Cortex of kidney (tissue), 1 donor: ENCODE measurements at places on chromosomes 7 and 10.

DNA sequence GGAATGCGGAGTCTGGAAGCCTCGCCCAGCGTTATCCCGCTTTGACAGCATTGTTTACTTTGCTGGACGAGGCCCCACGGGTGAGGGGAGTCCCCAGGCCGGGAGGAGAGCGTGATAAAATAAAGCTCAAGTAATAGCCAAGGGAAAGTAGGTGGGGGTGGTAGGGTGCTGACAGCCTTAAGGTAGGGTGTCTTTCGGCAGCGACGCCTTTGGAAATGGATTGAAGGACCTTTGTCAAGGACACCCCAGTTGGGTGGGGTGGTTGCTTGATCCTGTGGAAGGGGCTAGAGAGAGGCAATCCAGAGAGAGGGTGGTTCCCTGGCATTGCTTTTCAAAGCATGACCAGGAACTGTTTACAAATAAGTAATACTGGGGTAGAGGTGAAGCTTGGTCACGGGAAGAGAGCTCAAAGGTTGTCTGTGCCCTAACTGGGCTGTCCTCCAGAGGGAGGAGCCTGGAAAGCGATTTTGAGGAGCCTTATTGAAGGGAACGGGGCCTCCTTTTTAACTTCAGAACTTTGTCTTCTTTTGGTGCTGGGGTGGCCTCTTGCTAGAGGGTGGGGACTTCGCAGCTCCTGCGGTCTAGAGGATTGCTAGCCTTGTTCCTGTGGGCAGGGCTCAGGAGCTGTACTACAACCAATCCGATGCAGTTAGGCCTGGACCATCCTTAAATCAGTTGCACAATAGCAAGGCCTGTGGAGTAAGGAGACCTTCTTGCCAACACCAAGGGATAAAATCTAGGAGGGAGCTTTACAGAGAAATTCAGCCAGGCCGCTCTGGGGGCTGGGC is 1.3 kb downstream of the EIF4EBP2 start:
- no peak for DNase-seq

GRCh38 chr7:104040666-104041065 is 51.2 kb upstream of the RELN start:
- no peak for DNase-seq

DNA sequence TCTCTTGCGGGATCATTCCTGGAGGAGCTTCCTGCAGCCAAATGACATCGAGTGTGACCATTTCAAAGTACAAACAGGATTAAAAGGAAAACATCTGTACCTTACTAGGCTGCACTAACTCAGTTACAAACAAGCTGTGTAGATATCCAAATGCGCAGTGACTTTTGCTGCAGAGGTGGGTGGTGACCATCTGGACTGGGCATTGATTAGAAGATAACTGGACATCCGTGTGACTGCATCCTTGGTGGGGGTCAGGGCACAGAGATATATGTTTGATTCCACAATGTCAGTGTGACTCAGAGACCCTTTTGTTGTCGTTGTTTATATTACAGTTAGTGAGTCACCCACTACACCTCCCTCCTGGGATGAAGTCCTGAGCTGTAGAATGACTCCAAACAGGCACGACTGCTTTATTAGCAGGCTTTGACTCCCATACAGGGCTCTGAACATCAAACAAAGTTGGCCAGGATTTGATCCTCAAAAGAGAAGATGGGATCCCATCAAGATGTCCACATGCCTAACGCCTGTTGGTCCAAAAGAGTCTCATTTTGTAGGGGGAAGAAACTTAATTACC is 56.7 kb upstream of the SDK1 start:
- DNase-seq, result no peak

GRCh38 chr7:26451997-26452396 is 160.3 kb downstream of the SNX10 start:
- DNase-seq, result no peak

DNA sequence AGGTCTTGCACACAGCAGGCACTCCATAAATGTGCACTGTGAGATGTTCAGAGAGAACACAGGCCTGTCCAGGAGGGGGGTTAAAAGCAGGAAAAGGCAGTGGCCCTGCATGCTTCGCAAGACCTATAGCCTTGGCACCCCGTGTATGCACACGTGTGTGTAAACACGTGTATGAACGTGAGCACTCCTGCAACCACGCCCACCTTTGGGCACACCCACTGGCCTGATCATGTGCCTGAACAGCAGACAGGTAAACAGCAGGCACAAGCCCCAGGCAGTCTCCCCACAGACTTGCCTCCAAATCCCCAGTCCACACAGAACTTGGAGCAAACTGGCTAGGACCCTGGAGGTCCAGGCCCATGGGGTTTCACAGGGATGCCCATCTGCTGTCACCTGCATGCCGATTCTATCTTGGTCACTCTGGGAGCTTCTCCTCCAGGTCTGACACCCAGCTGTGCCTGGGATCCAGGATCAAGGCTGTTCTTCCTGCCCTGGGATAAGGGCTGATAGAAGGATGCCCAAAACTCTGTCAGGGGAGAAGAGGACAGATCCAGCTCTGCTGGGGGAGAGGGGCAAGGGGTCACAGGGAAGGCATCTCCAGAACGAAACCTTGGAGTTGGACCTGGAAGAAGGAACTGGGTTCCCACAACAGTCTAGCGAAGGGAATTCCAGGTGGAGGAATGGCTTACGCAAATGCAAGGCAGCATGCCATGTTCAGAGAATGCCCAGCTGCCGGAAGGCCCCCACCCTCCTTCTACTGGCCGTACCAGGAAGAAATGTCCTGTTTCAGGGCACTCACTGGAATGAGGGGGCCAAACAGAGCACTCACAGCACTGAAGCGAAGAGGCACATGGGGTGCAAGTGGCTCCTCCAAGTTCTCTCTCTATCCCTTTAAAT is 14.3 kb upstream of the ZMIZ1 start:
- DNase-seq, result no peak

DNA sequence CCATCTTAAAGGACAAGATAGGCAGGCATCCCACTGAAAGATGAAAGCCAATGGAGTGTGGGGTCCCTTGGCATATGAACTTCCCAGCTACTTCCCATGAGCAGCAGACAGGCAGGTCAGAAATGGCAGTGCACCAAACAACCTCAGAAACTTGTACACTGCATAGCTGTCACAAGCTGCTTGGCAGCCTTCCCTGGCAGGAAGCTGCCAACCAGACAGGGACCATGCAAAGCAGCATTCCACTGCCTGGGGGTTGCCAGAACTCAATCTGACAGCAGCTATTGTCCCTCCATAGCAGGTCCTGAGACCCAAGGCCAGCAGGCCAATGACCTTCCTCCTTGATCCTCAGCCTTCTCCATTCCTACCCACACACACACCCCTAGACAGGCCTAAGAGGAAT is 139.5 kb downstream of the PLCE1 start:
- DNase-seq, result no peak

GRCh38 chr7:30309842-30310435 is 25.5 kb downstream of the ZNRF2 start:
- no peak for DNase-seq

- no peak for DNase-seq
These were observed 53.8 kb upstream of the CPXM2 start for GRCh38 chr10:123945325-123945920.

DNA sequence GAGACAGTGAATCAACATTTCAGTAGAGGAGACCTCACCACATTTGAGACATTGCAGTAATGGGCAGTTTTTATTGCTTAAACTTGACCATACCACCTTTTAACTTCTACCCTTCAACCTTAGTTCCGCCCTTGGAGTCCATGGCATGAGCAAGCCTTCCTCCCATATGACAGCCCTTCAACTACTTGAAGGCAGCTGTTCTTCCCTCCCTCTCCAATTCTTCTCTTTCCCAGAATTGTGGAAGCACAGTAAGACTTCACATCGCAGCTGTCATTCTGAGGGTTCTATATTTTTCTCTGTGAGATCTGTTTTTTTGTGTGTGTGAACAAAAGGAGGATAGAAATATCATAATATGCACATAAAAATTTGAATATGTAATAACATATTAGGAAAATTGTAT is 2.2 kb upstream of the TSPAN12 start:
- no peak for DNase-seq

DNA sequence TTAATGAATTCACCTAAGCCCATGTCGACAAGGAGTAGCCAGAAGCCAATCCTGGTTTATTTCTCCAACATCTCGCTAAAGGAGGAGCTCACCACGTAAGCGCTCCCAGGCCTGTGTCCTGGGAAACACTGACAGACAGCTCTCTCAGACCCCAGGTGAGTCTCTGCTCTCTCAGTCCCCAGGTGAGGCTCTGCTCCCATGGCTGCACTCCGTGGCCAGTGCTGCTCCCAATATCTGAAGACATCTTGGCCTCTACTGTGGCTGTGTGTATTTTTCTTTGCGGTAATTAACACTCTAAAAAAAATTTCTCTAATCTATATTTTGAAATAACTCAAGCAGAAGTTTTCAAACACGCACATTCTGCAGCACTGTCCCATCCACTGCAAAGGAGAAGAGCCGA is 564.5 kb downstream of the PTPRN2 start:
- DNase-seq, result no peak

- DNase-seq, result no peak
These were observed 197.5 kb downstream of the C7orf25 start for GRCh38 chr7:42714356-42714755.

- DNase-seq, result no peak
These were observed 758.0 kb downstream of the AUTS2 start for GRCh38 chr7:70356085-70356786.

- no peak for DNase-seq
These were observed 144.4 kb downstream of the ZMYND11 start for GRCh38 chr10:279655-280054.

DNA sequence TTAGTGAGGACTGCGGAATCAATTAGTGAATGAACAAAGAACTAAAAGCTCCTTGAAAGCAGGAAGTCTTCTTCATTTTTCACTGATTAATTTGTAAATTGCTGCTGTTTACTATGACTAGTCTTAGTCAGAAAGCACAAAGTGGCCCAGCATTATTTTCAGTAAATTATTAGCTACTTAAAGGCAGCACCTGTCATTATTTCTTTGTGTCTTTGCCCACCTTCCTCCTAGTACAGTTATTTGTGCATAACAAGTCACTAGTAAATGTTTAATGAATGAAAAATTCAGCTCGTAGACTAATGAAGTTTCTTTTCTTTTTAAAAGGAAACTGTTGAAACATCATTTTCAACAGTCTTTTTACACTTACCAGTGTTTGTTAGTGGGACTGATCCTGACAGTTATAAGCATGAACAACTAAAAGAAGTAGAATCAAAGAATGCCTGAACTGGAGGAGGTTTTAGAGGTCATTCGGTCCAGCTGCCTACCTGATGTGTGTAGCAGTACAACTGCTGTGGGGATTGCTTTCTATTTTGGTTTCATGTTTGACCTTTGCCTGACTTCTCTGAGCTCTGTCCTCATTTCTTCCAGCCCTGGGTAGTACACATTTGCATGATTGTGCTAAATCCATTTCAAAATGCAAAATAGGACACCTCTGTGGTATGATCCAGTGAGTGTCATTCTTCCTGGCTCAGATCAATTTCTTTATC is 140.0 kb upstream of the PHYHIPL start:
- no peak for DNase-seq

DNA sequence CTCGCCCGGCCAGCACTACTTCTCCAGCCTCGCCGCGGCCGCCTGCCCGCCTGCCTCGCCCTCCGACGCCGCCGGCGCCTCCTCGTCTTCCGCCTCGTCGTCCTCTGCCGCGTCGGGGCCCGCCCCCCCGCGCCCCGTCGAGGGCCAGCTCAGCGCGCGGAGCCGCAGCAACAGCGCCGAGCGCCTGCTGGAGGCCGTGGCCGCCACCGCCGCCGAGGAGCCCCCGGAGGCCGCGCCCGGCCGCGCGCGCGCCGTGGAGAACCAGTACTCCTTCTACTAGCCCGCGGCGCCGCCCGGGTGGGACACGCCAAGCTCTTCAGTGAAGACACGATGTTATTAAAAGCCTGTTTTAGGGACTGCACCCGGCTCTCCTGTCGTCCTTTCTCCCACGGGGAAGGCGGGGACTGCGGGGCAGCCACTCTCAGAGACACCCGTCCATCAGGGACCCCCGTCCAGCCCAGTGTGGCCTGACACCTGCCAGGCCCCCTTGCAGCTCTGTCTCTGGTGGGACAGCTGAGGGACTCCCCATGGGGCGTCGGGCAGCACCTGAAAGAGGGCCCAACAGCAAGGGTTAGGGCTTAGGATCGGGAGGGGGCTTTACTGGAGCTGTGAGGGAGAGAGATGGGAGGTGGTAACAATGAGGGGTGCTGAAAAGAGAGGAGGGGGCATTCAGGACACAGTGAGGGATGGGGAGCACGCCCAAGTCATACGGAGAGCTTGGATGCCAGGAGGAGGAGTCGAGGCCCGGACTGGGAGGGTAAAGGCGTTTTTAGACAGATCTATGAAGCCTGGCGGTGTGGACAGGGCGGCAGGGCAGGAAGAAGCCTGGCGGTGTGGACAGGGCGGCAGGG is 34.7 kb downstream of the SPDYE6 start:
- no peak for DNase-seq

DNA sequence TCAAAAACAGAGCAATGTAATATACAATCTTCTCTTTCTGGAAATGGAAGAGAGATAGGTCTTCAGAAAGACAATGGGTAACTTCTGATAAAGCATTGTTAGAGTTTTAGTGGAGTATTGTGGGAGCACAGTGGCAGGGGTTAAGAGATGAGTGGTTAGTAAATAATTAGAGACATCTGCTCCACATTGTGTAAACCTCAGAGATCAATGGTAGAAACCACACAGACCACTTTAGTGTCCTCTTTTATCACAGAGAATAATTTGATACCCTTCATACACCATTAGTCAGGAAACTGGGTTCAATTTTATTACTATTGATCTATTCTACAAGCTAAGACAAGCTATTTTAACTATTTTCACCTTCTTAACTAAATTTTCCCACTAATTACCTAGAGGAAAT is 35.9 kb upstream of the MAGI2 start:
- no peak for DNase-seq

DNA sequence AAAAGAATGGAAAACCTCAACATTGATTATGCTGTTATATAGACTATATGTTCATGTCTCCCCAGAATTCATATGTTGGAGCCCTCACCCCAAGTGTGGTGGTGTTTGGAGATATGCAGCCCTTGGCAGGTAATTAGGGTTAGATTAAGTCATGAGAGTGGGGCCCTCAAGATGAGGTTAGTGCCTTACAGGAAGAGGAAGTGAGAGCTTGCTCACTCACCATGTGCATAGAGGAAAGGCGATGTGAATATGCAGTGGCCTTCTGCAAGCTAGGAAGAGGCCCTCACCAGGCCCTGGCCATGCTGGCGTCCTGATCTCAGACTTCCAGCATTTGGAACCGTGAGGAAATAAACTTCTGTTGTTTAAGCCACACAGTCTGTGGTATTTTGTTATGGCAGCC is 14.8 kb downstream of the ZNF33A start:
- no peak for DNase-seq
